ENCODE measurements at places on chromosomes 2 and 18.

DNA sequence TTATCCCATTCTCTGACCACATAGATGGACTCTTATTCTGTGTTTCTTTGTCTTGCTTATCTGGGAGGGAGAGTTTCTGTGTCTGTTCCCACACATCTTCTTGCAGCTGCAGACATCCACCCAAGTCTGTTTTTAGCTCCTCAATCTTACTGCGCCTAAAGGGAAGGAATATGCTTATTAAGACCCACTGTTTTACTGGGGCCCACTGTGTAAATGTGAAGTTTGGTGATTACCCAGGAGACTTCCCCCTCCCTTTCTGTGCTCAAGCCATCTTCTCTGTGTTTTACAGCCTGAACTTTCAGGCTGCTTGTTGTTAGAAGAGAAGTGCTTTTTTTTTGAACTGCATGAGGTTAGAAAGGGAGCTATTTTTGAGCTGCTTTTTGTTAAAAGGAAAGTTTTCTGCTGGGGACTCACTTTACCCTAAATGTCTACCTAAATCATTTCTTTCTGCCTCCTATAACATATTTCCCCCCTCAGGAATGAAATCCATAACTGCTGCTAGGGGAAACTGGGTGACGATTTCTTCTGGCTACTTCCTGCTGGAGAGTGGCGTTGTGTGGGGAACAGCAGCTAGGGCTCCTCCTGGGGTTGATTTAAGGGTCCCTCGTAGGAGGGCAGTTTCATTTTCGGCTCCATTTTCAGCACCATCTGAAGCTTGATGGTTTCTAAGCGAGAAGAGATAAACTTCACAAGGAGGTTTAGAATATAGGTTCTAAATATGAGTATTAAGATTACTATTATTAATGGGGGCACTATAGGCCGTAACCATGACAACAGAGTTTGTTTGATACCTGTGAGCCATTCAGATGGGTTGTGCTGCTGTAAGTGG is 39.5 kb upstream of the GMCL1 start:
- no peak for DNase-seq

DNA sequence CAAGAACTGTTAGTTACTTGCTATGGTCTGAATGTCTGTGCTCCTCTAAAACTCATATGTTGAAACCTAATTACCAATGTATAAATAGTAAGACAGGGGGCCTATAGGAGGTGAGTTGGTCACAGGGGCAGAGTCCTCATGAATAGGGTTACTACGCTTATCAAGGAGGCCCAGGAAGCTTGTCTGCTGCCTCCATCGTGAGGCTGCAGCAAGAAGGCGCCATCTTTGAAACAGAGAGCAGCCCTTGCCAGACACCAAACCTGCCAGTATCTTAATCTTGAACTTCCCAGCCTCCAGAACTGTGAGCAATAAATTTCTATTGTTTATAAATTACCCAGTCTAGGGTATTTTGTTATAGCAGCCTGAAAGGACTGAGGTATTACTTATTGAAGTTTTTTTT is 79.1 kb downstream of the TGIF1 start:
- no peak for DNase-seq

GRCh38 chr2:26720322-26721114 is 28.0 kb downstream of the KCNK3 start:
- no peak for DNase-seq

DNA sequence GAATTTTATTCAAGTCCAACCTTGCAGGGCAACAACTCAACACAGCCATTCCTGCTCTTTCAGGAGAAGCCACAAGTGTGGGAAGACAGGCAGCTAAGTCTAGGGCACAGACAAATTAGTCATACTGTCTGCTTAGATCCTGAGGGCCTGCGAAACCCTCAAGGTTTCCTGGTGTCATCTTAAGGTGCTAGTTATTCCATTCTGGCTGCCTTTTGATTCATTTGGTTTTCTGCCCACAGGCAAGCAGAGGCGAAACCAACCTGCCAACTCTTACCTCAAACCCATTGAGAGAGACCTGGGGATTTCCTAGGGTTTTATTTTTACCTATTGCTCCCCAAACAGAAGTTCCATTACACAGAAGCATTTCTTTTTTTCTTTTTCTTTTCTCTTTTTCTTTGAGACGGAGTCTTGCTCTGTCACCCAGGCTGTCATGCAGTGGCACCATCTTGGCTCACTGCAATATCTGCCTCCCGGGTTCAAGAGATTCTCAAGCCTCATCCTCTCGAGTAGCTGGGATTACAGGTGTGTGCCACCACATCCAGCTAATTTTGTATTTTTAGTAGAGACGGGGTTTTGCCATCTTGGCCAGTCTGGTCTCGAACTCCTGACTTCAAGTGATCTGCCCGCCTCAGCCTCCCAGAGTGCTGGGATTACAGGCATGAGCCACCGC is 23.7 kb upstream of the SCYGR1 start:
- no peak for DNase-seq

DNA sequence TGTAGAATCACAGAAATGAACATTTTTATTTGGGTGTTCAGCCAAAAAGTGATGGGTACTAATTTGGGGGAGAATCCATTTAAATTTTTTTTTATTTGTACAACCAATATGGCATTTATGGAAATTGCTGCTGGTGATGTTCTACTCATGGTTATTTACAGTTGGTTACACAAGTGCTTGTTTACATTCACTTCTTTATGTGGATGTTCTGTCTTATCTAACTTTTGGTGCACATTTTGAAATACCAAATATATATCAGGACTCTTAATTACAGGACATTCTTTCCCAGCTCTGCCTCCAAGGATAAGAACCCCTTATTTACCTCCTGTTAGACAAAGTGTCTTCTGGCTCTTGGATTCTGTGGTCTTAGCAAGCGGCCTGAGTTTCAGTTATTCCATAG is 35.2 kb downstream of the NEMP2 start:
- no peak for DNase-seq

DNA sequence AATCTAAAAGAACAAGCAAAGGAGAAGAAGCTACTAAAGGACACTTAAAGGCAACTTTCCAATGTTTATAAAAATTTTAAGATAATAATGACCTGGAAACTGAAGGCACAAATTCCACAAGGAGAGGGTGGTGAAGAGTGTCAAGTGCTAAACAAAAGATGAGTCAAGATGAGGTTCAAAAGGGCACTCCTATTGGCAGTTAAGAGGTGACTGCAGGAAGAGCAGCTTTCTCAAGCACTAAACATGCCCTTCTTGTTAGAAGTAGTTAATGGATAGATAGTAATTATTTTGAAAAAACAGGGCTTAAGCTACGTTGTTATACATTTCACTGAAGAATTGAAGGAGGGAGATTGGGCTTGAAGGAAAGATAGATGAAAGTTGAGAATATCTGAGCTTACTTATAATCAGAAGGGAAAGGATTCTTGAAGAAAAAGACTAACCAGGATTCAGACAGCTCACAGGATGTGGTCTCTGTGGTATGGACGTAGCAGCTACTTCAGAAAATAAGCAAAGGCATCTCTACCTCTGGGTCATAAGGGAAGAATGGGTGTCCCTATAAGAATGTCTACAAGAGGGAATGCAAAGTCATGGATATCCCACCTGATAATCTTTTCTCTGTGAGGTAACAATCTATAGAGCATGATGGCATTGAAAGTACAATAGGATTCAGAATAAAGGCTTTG is 454.7 kb upstream of the SLC39A10 start:
- no peak for DNase-seq

DNA sequence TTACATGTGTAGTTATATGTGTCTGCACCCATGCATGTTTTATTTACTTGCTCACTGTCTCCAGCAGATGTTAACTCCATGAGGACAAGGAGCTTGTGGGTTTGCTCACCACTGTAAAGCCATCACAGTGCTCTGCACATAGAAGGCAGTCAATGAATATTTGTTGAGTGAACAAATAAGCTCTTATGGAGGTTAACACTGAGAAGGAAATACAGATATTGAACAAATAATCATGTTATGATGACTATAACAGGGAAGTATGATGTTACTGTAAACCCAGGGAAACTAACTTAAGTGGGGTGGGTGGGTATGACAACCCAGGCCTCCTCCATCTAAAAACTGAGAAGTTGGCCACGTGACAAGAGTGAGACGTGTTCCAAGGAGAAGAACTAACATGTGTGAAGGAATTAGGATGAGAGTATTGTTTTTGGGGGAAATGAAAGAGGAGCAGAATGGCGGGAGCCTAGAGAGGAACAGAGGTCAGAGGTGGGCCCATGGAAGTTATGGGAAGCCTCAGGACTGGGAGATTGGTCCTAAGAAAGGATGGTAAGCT is 6.0 kb upstream of the FAM117B start:
- DNase-seq: no peak

DNA sequence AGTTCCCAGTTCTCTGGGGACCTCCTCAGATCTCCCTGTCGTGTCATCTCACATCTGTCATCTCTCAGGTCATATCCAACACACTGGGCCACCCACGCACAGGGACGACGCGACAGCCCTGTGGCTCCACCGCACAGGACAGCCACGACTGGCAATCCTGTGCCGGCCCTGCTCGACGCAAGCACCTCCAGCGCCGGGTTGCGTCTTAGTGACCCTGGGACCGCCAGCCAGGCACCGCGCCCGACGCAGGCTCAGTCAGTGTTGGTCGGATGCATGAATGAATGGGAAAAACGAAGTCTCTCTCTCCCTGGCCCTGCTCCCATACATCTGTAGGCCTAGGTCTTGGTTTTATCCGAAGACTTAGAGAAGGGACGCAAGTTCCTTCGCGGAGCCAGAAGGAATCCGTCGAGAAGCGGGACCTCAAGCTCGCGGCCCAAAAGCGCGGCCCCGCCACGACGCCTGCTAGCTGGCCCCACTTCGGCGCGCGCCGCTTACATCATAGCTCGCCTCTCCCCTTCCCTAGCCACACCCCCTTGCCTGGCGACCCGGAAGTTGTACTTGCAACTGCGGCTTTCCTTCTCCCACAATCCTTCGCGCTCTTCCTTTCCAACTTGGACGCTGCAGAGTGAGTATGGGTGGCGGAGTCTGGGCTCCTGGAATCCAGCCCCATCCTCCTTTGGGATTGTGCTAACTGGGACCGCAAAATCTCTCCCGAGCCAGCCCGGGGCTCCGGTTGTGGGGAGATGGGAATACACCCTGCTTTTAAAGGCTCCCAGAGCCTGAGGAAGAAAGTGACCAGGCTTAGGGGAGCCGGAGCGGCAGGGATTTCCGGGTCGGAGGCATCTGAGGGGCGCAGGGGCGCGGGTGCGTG is at the start of gene RPL31:
Gene RPL31 (plus strand): TSS at position 599 of the 871 bp plus-strand sequence. CDS start 413 bp downstream, outside the sequence.
- DNase-seq: peak; percentile 94

GRCh38 chr2:27096748-27097297 is 10.3 kb downstream of the KHK start:
- no peak for DNase-seq

DNA sequence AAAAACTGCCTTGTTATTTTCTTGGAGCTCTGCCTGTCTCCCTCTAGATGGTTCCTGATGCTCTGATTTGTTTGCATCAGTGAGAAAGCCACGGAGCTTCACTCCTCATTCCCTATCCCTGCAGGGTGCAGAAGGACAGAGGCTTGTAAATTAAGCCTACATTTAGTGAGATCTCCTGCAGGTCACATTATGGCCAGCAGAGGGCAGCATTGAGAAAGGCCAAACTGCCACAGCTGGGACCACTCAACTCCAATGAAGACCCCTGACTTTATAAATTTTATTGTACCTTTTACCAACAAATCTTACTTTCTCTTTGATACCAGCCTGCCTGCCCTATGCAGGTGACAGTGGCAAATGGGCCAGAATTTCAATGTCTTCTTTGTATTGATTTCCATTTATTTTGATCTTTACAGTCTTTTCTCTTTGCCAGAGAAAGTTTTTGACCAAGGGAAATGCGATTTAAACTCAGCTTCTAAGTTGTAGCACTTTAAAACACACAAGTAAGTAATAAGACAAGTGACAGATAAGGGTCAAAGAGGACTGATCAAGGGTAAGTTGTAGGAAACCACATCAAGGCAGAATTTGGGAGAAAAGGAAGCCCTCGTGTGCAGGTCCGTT is 1029.1 kb upstream of the KLHL29 start:
- DNase-seq: peak; percentile 9

GRCh38 chr2:171244970-171245782 is 84.5 kb upstream of the TLK1 start:
- DNase-seq: no peak

DNA sequence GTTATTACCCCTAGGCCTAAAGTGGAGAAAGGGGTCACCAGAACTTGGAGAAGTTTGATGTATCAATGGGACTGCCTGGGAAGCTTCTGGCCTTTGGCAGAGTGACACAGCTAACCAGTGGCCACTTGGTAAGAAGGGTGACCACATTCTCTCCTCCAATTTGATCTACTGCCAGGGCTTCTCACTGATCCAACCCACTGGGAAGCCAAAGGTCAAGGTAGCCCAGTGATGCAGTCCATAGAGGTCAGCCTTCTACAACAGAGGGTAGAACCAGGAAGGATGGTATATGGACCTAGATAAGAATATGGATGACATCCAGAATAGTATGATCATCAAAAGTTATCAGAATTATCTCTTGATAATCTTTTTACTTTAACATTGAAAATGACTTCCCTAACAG is 493.6 kb downstream of the NYAP2 start:
- DNase-seq: no peak

DNA sequence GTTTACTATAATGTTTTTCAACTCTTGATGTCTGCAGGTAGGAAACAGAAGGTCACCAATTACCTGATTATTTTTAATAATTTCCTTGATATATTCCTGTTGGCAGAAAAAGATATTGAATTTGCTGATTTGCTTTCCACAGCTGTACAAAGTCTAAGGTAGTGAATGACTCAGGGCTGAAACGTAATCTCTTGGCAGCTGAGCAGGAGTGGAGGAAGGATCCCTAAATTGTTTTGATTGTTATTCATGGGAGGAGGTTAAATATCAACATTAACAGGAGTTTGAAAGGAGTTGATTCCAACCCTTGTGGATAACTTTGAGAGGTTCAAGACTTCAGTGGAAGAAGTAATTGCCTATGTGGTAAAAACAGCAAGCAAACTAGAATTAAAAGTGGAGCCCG is 345.2 kb upstream of the SLC8A1 start:
- DNase-seq: no peak

DNA sequence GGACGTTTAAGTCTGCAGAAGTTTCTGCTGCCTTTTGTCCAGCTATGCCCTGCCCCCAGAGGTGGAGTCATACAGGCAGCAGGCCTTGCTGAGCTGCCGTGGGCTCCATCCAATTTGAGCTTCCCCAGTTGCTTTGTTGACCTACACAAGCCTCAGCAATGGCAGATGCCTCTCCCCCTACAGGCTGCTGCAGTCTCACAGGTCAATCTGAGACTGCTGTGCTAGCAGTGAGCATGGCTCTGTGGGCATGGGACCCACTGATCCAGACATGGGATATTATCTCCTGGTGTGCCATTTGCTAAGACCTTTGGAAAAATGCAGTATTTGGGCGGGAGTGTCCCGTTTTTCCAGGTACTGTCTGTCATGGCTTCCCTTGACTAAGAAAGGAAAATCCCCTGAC is 726.0 kb downstream of the ERBB4 start:
- no peak for DNase-seq

- peak; percentile 60 for DNase-seq
Measured at GRCh38 chr2:55049043-55049820, 1.0 kb downstream of the RTN4 start.

GRCh38 chr18:76619261-76619620 is 124.2 kb upstream of the ZNF516 start:
- DNase-seq: no peak

All from stimulated activated naive CD4-positive, alpha-beta T cell (primary cell).